ENCODE measurements at places on chromosomes 6 and 20. TPM values are rescaled to one million over a fixed set of nuclear protein-coding genes. Genes with fewer than 3 reads are reported as not detected.

Gene OPN5
- not detected for total RNA-seq

Gene ZFP57
- not detected for total RNA-seq

Gene ARFGEF2
- 23.1 TPM for total RNA-seq

Gene GINS1
- total RNA-seq: 31.5 TPM

Gene UBE3D
- total RNA-seq: 3.8 TPM

Measured in M059J (cell line).